ENCODE measurements at places on chromosomes 2 and 18.

DNA sequence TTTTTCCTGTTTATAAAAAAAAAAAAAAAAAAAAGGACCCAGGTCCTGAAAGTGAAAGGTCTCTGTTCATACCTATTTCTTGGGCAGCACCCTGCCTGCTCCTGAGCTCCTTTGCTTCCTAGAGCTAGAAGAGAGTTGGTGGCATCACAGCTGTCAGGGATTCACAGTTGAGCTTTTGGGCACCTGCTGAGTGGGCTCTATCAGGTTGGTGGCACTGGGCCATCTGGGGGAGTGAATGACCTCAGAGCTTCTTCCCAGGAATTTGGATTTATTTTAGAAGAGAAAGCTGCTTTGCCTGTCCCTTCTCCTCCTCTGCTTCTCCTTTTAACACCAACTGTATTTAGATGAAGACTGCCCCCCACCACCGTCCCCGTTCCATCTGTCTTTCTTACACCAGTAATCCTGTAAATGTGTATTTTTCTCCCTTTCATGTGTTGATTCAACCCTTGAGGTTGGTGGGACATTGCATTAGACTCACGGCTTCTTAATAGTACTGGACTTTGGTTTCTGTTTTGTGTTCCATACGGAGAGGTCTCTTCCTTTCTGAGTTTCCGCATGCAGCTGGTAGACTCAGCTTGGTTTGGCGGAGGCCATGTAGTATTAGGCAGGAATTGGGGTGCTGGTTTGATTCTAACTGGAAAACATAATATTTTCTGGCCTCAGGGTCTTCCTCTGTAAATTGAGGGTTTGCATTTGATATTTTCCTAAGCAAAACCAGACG, 7.6 kb upstream of the MGAT5 start:
- DNase-seq, result no peak

DNA sequence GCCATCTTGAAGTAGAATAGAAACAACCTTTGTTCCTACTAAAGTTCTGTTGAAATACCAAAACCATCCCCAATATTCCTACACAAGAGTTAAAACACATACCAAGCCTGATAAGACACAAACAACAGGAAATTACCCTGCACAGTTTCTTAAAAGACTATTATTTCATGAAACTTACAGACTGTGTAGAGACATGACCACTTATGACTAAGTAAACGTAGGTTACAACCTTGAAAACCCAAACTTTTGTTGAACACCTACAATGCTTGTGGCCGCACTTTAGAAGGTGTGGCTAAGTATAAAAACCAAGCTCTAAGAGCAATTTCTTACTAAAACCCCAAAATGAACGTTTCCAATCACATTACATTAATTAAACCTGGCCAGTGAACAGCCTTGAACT, 2.0 kb downstream of the SMAD2 start:
- peak; percentile 22 for DNase-seq

DNA sequence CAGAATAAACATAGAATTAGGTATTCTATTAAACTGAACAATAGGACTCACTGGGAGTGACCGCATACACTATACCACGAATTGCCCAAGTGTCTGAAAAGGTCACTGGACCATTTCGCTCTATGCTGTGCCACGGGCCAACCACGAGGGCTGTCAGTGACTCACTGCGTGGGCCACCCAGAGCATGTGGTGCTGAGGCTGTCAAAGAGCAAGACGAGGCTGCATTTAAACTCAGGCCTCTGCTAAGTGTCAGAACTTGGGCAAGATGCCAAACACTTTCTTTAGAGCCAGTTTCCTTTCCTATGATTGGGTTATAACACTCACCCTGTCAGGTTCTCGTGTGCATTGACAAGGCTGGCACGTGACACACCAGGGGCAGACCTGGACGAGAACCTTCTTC, 97.5 kb downstream of the SH3YL1 start:
- no peak for DNase-seq

GRCh38 chr2:44450806-44451205, 89.1 kb downstream of the CAMKMT start:
- no peak for DNase-seq

DNA sequence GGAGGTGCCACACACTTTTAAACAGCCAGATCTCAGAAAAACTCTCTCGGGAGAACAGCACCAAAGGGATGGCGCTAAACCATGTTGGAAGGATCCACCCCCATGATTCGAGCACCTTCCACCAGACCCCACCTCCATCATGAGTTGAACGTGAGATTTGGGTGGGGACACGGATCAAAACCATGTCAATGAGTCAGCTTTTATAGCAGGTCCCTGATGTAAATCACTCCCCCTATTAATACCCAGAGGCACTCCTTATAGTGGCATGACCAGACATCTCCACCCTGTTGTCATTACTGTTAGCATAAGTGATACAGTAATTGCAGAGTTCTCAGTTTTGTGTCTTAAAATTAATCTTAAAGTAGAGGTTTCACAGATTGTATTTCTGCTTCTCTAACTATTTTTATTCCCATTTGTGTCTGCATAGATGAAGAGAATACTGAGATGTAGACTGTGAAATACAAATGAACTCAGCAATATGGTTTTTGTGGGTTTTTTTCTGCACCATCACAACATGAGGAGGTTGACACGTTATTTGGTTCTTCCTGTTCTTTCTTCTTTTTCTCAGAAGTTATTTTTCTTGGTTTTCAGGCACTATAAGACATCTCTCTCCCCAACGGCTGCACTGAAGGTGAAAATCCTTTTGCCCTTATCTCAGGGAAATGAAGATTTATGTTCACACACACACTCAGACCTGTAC, 218.2 kb downstream of the ARL4C start:
- DNase-seq, result peak; percentile 65

DNA sequence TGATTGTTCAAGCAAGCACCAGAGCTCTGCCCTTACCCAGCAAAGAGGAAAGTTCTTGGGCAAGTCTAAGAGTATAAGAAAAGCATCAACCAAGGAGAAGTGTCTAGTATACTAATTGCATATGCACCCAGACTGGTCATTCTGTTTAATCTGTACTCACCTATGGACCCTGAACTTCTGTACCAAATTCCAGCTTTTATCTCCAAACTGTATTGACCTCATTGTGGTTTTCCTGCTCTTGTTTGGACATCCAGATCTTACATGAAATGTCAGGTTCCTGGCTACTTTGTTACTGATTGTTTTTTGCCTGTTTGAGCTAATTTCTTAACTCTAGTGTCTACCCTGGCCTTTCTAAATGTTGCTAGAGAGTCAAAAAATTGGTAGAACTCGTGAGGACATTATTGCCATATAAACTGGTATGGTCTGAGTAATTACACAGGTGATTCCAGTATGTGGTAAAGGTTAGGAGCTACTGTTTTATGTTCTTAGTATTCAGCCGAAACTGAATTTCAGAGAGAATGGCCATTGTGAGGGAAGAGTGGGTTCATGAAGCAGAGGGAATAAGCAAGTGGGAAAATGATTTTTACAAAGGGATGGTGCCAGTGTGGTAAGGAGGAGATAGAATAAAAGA, 146.3 kb downstream of the HNMT start:
- no peak for DNase-seq

GRCh38 chr18:77129150-77129551, 3.4 kb downstream of the MBP start:
- no peak for DNase-seq

All from CD8-positive, alpha-beta memory T cell (primary cell).